Myometrial cell (primary cell): ENCODE measurements at places on chromosomes 6 and 20. TPM values are rescaled to one million over a fixed set of nuclear protein-coding genes. Genes with fewer than 3 reads are reported as not detected.

ZBTB12 gene
- 2.0 and 2.3 TPM in 2 replicates for total RNA-seq

EDN1 gene
- total RNA-seq, result under 0.01 and 0.29 TPM in 2 replicates

TBX18 gene
- total RNA-seq, result 6.3 and 18.4 TPM in 2 replicates

RRAGD gene
- not detected in 2 replicates for total RNA-seq

LPA gene
- total RNA-seq, result not detected in 2 replicates

PHF1 gene
- total RNA-seq, result 31.7 and 34.0 TPM in 2 replicates

LCA5 gene
- 4.0 and 4.1 TPM in 2 replicates for total RNA-seq

HDGFL1 gene
- not detected in 2 replicates for total RNA-seq

ROS1 gene
- total RNA-seq, result 0.86 and 1.2 TPM in 2 replicates

THEMIS gene
- not detected in 2 replicates for total RNA-seq

SIRPB1 gene
- 1.2 and 1.8 TPM in 2 replicates for total RNA-seq

C6orf163 gene
- total RNA-seq, result 0.35 TPM in 1 of 2 replicates, not detected in the other

HCRTR2 gene
- not detected in 2 replicates for total RNA-seq

TRIM31 gene
- total RNA-seq, result not detected in 2 replicates

TMEM74B gene
- not detected in 2 replicates for total RNA-seq

MRPL18 gene
- total RNA-seq, result 122 and 129 TPM in 2 replicates

MAPK13 gene
- total RNA-seq, result 17.9 TPM in 2 replicates

MICB gene
- 25.7 and 26.2 TPM in 2 replicates for total RNA-seq

HLA-DQB2 gene
- not detected in 2 replicates for total RNA-seq

JAG1 gene
- 3.2 and 10.6 TPM in 2 replicates for total RNA-seq

CGA gene
- total RNA-seq, result 1.7 and 4.6 TPM in 2 replicates

ZNF391 gene
- total RNA-seq, result 1.2 and 3.4 TPM in 2 replicates

UBD gene
- not detected in 2 replicates for total RNA-seq

NHSL1 gene
- total RNA-seq, result 0.29 and 0.89 TPM in 2 replicates

SALL4 gene
- not detected in 2 replicates for total RNA-seq

TMC2 gene
- not detected in 2 replicates for total RNA-seq

PPP1R16B gene
- not detected in 2 replicates for total RNA-seq

BPI gene
- not detected in 2 replicates for total RNA-seq

REPS1 gene
- 16.7 and 23.0 TPM in 2 replicates for total RNA-seq

ACSS1 gene
- 5.2 and 7.1 TPM in 2 replicates for total RNA-seq

DLK2 gene
- 0.86 and 2.3 TPM in 2 replicates for total RNA-seq

FERMT1 gene
- 6.6 and 7.5 TPM in 2 replicates for total RNA-seq

GABRR1 gene
- total RNA-seq, result not detected in 2 replicates

LIME1 gene
- 0.58 and 1.4 TPM in 2 replicates for total RNA-seq

MYB gene
- total RNA-seq, result 2.5 and 4.0 TPM in 2 replicates

C6orf58 gene
- total RNA-seq, result not detected in 2 replicates

BHLHE23 gene
- total RNA-seq, result not detected in 2 replicates

GABRR2 gene
- total RNA-seq, result not detected in 2 replicates

VNN1 gene
- total RNA-seq, result 1.4 and 3.0 TPM in 2 replicates

BAG2 gene
- total RNA-seq, result 21.6 and 23.7 TPM in 2 replicates
